Activated T-helper 1 cell treated with anti-CD3 and anti-CD28 coated beads, Interleukin-12 subunit alpha, Interleukin-12 subunit beta, Interleukin-2, Interleukin-4 antibody, amounts not matched to agents 30 ng/mL and 10 ng/mL and 1 ng/mL, durations not matched to agents 14 hours and 24 hours and 36 hours (primary cell): ENCODE measurements at places on chromosomes 4 and X. TPM values are rescaled to one million over a fixed set of nuclear protein-coding genes. Genes with fewer than 3 reads are reported as not detected.

The ZNF141 gene
- 23.4 and 23.7 TPM in 2 replicates for total RNA-seq

The CT55 gene
- not detected in 2 replicates for total RNA-seq

The IL13RA1 gene
- total RNA-seq: 0.57 and 0.73 TPM in 2 replicates

The ITM2A gene
- 114 and 116 TPM in 2 replicates for total RNA-seq

DNA sequence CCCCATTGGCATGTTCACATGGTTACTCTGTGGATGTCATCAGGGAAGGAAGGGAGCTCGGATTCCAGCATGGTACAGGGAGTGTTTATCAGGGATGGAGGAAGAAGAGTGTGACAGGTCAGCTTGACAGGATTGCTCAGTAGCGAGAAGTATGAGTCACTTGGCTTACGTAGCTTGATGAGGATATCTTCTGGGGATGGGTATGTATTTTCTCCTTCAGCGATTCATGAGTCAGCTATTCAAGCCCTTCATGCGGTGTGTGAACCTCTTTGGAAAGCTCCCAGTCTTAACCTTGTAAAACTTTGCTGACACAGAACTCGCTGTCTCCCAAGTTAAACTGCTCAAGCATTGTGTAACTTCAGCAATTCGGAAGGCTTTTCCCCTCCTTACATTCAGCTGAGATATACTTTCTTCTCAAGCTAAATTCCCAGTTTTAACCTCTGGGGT is 275.4 kb downstream of the ARHGAP10 start:
- peaks cover 2% of the 10 kb centered on the region for H3K36me3 ChIP-seq
- no peak for DNase-seq
- H3K4me1 ChIP-seq: peaks cover 12% of the 10 kb centered on the region
- no peaks in the 10 kb centered on the region for H3K27me3 ChIP-seq
- H3K4me3 ChIP-seq: no peak overlapping the region

GRCh38 chrX:50876551-50876950 is 34.0 kb upstream of the BMP15 start:
- H3K4me1 ChIP-seq: no peaks in the 10 kb centered on the region
- H3K27me3 ChIP-seq: no peaks in the 10 kb centered on the region
- no peak overlapping the region for H3K4me3 ChIP-seq

DNA sequence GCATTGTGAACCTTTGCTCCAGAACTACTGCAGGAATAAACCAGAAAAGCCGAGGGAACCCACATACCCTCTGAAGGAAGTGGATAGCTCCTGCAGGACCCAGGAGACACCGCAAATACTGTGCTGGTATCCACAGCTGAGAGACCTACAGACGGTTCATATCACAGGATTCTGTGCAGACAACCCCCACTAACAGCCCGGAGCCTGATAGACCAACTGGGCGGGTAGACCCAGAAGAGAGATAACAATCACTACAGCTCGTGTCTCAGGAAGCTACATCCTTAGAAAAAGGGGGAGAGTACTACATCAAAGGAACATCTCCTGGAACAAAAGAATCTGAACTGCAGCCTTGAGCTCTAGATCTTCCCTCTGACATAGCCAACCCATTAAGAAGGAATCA is 150.8 kb downstream of the FRAS1 start:
- H3K27me3 ChIP-seq: peaks cover 4% of the 10 kb centered on the region
- DNase-seq: no peak
- no peaks in the 10 kb centered on the region for H3K36me3 ChIP-seq
- H3K27ac ChIP-seq: no peak overlapping the region
- H3K4me1 ChIP-seq: no peaks in the 10 kb centered on the region

DNA sequence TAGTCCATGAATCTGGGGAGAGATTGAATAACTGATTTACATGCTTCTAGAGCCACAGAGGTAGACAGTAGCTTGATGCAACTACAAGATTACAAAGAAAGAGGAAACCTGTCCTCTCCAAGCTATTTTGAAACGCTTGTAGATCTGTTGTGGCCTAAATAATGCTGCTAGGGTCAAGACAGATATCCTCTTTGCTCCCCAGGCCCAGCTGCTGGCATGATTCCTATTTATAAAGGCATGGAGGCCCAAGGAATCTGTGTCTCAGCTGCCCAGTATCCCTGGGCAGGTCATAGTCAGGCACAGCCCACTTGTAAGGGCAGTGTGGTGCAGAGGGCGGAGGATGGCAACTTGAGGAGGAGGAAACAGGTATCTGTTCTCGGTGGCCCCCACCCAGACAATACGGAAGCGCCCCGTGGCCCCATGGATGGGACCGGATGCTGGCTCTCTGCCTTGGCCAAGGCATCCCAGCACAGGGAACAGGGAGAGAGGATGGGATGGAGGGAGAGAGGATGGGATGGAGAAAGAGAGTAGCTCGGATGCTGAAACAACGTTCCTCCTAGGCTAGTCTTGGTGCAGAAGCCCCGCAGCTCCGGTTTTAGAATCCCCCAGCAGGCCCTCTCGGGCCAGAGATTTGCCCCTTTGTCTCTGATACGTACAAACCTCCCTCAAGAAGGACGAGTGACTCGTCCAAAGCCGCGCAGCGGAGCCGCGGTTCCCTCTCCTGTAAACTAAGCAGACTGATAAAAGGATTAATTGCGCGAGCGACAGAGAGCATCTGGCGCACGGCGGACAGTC is 767 bp upstream of the SMIM20 start:
- H3K4me3 ChIP-seq: peak overlapping the region; percentile 94
- peaks cover 24% of the 10 kb centered on the region for H3K4me1 ChIP-seq
- peak; percentile 6 for DNase-seq
- peaks cover 5% of the 10 kb centered on the region for H3K27me3 ChIP-seq
- peaks cover 6% of the 10 kb centered on the region for H3K36me3 ChIP-seq
- peak overlapping the region; percentile 85 for H3K27ac ChIP-seq

DNA sequence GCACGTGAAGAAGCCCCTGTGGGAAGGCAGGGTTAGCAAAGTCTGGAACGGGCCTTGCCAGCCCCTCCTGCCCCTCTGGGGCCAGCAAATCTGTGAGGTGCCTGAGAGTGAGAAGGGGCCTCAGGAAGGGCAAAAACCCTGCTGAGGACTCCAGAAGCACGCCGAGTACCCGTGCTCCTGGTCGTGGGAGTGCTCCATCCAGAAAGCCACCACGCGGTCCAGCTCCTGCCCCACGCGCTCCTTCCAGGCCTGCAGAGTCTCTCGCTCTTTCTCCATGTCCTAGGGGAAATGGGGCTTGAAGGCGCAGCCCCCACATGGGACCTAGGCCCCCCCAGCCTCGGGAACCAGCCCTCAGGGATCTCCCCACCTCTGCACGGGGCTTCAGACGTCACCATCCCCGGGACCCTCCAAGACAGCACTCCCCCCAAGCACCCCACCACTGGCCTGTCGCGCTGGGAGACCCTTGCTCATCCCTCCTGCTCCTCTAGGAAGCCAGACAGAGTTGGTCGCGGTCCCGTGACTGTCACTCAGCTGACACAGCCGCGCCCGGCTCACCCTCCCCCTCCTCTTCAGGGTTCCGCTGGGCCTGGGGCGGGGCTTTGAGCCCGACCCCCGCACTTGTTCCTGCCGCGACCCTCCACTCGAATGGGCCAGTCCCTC is at the start of gene RENBP:
Gene RENBP (minus strand): TSS at position 504 of the 660 bp plus-strand sequence. CDS start 33 bp downstream, at position 471.
- peaks cover 14% of the 10 kb centered on the region for H3K4me1 ChIP-seq
- peaks cover 8% of the 10 kb centered on the region for H3K36me3 ChIP-seq
- peak within 1 kb of the TSS; percentile 84 for H3K4me3 ChIP-seq
- H3K27ac ChIP-seq: peak within 1 kb of the TSS; percentile 68

GRCh38 chr4:103118166-103118565 is 18.5 kb upstream of the BDH2 start:
- no peak overlapping the region for H3K4me3 ChIP-seq
- peaks cover 20% of the 10 kb centered on the region for H3K36me3 ChIP-seq
- H3K27me3 ChIP-seq: no peaks in the 10 kb centered on the region
- H3K4me1 ChIP-seq: no peaks in the 10 kb centered on the region
- no peak overlapping the region for H3K27ac ChIP-seq

DNA sequence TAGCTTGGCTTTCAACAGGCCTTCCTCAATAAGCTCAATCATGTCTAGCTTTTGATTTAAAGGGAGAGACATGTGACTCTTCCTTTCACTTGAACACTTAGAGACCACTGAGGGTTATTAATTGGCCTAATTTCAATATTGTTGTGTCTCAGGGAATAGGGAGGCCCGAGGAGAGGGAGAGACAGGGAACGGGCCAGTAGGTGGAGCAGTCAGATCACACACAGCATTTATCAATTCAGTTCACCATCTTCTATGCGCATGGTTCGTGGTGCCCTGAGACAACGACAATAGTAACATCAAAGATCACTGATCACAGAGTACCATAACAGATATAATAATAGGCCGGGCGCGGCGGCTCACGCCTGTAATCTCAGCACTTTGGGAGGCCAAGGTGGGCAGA is 17.8 kb downstream of the ZNF81 start:
- H3K4me3 ChIP-seq: no peak overlapping the region
- H3K27ac ChIP-seq: no peak overlapping the region
- DNase-seq: no peak
- peaks cover 17% of the 10 kb centered on the region for H3K36me3 ChIP-seq

DNA sequence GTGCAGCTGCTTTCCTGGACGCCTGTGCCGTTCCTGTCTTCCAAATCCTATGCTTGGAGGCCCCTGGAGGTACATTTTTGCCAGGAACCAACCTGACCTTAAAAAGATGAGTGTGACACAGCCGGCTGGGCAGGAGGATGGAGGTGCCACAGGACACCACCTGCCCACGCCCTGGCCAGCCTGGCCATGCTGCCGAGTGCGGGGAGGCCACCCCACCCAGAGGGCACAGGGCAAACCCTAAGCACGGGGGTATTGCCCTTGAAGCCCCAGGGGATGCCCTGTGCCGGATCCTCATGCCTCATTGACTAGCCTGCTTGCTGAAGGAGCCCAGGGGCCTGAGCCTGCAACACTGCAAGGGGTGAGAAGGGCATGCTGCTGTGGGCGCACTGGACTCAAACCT is 20.1 kb downstream of the FGFR3 start:
- no peak overlapping the region for H3K4me3 ChIP-seq
- no peaks in the 10 kb centered on the region for H3K27me3 ChIP-seq
- H3K36me3 ChIP-seq: peaks cover 11% of the 10 kb centered on the region
- no peak for DNase-seq

GRCh38 chrX:70402721-70403120 is 20.4 kb upstream of the GDPD2 start:
- peaks cover 14% of the 10 kb centered on the region for H3K36me3 ChIP-seq
- H3K27me3 ChIP-seq: no peaks in the 10 kb centered on the region
- no peak overlapping the region for H3K4me3 ChIP-seq
- no peak for DNase-seq
- no peak overlapping the region for H3K27ac ChIP-seq

DNA sequence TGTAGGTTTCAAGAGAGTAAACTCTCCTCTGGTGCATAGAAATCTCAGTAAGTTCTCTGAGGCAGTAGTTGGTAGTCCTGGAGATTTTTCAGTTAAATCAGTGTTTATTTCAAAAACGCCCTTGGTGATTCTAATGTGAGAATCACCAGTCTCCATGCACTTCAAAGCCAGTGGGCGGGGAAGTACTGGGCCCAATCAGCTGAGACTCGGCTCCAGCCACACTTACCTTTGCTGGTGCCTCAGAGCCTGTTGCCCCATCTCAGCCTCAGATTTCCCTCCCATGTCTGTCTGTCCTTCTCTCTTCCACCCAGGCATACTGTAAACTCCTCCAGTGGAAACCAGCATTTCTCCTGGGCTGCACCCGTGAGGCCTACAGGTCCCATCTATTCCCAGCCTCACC is 7.4 kb upstream of the MGST2 start:
- no peaks in the 10 kb centered on the region for H3K36me3 ChIP-seq
- H3K4me3 ChIP-seq: peak overlapping the region; percentile 73
- peak overlapping the region; percentile 94 for H3K27ac ChIP-seq
- DNase-seq: no peak
- no peaks in the 10 kb centered on the region for H3K27me3 ChIP-seq
